NAMALWA (cell line): ENCODE measurements at places on chromosomes 1 and 21.
A peak's percentile ranks its signal among the peaks of the same experiment; 100 is the strongest.

- DNase-seq = no peak
Observed at GRCh38 chr1:12052008-12052573, 11.0 kb upstream of the TNFRSF8 start.

GRCh38 chr1:200740571-200741208, 2.0 kb downstream of the CAMSAP2 start:
- DNase-seq = no peak

DNA sequence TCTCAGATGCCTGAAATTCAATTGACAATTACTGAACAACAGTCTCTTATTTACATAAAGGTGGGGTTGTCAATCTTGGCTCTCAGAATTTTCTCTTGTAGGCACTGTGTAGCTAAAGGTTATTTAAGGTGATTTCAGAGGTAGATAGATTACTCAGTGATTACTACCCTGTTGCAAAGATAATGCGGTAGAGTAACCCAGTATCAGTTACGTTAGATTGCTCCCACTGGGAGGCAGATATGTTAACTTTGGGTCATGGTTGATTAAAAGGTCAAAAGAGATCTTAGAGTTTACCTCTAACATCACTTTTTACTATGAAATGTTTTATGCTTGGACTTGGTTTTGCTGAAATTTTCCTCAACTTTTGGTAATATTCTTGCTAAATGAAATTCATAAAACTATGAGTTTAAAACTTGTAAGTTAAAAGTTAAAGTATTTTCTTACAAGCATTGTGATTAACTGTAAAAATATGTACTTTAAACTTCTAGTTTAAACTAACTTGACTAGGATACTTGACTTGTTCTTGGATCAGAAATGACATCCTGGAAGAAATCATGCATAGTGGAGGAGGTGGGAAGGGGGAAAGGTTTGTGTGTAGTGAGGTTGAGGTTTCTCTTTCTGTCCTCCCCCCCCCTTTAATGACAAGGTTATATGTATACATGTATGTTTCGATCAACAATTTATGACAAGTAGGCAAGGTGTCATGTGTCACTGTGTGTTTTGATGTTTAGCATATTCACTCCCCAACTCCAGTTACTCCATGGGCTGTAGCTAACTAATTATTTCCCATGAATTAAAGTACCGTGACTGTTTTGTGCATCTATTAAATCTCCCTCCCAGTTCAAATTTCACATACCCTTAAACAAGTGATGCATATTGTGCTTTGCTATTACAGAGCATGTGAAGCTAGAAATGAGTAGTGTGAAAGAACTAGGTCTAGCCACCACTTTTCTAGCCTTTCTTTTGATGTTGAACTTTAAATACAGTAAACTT, 2.9 kb downstream of the LAMC1 start:
- peak; percentile 55 for DNase-seq

DNA sequence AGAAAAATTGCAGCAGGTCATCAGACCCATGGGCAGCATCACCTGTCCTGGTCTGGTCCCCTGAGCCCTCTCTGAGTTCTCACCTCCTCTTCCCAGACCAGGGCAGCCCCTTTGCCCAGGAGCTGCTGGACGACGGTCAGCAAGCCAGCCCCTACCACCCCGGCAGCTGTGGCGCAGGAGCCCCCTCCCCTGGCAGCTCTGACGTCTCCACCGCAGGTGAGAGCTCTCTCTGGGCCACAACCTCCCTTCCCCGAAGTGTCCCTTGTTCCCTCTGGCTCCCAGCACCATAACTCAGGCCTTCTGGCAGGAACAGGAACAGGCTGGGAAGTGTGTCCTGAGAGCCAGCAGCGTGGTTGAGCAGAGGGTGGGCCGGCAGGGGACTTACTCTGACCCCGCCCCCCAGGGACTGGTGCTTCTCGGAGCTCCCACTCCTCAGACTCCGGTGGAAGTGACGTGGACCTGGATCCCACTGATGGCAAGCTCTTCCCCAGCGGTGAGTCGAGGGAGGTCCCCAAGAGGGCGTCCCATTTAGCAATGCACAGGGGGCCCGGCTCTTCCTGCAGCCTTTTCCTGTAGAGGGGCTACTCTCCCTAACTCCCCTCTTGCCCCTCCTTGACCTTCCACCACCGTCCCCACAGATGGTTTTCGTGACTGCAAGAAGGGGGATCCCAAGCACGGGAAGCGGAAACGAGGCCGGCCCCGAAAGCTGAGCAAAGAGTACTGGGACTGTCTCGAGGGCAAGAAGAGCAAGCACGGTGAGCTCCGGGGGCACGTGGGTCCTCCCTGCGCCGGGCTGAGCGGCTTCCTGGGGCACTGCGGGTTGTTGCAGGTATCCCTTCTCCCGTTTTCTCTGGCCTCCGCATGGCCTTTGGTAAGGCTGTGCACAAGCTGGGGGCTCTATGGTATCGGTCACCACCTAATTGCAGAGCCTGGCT, 2.4 kb downstream of the ELF3 start:
- DNase-seq = no peak

DNA sequence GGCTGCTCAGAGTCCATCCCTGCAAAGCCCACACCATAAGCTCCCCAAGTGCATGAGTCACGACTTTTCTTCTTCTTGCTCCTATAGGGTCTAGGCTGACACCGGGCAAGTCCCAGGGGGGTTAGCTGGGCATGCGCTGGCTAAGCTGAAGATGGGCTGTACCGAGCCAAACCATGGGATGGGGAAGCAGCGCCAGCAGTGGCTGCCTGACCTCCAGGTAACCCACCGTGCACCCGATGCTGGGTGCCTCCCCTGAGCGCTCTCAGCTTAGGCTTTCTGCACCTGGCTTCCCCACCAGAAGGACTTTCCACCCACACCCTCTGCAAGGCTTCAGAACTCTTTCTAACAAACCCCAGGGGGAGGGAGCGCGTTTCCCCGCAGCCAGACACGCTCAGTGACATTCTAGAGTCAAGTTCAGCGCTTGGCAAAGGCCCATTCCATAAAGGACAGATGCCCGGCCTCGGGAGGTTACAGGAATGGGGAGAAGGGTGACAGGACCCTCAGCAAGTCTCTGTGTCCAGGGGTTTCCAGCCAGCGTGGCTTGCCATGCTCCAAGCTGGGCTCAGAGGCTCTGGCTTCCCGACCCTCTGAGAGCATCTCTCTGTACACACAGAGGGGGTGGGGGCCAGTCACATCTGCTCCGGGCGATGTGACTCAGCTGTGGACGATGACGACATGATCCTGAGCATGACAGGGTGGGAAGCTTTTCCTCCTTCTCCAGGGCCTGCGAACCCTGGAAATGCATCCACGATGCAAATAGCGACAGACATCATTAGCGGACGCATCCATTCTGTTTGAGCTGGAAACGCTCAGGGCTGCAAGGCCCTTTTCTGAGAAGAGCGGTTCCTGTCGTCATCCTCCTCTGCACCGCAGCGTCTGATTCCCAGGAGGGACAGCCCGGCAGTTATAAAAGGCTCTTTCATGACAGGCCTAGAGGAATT, 107.8 kb downstream of the SIK1 start:
- peak; percentile 31 for DNase-seq

- DNase-seq = no peak
Observed at GRCh38 chr21:31803039-31804007, 69.5 kb upstream of the HUNK start.

GRCh38 chr1:241939798-241940197, 17.8 kb upstream of the BECN2 start:
- DNase-seq = no peak

- DNase-seq = no peak
Observed at GRCh38 chr1:119794230-119794875, 16.9 kb downstream of the REG4 start.

GRCh38 chr1:171645553-171646248, 6.8 kb downstream of the MYOC start:
- no peak for DNase-seq

DNA sequence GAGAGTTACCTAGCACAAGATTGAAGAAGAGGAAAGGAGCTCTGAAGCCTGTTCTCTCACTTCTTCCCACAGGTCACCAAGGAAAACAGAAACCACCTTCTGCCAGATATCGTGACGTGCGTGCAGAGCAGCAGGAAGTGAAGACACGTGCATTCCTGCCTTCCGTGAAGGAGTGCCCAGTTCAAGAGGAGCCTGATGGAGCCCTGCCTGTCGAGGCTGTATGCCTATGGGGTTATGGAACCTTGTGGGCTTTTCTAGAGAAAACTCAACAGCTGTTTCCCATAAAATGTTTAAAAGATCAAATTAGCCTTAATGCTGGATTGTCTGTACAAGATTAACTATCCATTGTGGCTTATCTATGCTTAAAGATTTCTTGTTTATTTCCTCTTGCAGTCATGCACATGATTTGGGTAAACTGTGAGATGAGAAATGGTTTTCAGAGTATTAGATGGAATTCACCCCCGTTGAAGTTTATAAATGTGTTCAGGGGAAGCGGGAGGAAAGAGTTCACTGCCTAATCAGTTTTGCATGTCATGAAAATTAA, 27.8 kb downstream of the NTPCR start:
- DNase-seq = no peak

DNA sequence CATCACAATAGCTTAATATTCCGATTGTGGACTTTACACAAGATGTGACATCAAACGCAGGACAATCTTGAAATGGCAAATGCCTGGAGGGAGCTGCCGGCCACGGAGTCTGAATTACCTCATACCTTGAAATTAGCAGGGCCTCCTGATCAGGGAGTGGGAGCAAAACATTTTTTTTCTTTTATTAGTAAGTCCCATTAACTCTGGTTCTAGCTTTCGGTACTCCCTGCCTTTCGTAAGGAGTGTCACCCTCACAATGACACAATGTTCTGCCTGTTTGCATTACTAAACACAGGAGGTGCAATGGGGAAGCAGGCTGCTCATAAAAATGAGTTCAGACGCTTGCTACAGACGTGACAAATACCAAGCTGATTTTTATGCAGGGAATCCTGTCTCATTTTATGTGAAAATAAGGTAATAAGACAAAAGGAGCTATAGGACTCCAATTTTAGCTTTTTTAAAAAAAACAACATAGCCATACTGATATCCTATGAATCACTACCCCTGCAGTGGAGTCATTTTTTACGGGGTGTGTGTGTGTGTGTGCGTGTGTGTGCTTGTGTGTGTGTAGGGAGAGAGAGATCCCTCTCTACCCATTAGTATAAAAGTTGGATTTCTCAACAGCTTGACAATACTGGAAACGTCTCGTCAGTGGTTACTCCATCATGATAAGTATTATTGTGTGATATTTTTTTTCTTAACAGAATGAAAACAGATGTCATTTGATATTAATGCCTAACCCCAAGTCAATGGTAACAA, 205.1 kb upstream of the RUNX1 start:
- DNase-seq = no peak

GRCh38 chr1:53643041-53643880, 95.7 kb downstream of the GLIS1 start:
- no peak for DNase-seq

GRCh38 chr1:50559421-50559820, 136.2 kb upstream of the DMRTA2 start:
- DNase-seq = no peak

DNA sequence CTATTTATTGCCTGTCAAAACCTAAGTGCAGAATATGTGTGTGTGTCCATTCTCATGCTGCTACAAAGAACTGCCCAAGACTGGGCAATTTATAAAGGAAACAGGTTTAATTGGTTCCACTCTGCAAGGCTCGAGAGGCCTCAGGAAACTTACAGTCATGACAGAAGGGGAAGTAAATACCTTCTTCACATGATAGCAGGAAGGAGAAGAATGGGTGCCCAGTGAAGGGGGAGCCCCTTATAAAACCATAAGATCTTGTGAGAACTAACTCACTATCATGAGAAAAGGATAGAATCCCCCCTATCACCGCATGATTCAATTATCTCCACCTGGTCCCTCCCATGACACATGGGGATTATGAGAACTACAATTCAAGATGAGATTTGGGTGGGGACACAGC, 300.7 kb upstream of the SNX7 start:
- DNase-seq = no peak

DNA sequence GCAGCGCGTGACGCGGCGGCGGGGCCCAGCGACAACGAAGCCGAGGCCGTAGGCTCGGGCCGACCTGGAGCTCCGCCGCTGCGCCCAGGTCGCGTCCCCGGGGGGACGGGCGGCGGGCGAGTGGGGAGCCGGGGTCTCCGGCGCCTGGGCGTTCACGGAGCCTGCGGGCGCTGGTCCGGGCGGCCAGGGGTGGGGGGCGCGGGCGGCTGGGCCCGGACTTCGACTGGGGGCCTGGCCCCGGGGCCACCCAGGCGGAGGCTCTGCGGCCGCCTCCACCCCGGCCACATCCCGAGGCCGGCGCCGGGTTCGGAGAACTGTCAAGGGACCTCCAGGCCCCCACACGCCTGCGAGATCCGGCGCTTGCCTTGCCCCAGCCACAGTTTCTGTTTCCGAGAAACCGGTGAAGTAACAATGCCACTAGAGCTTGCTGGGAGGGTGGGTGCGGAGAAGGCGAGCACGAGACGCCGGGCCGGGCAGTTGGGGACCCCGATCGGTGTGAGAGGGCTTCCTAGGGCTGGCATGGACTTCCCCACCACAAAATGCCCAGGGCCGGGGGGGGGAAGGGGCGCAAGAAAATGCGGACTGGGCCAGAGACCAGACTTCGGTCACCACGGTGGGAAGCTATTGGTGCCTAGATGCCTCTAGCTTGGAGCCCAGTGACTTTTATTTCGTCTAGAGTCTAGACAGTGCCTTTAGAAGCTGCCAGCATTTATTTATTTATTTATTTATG, 501 bp downstream of the FBXO6 start:
- DNase-seq = no peak

DNA sequence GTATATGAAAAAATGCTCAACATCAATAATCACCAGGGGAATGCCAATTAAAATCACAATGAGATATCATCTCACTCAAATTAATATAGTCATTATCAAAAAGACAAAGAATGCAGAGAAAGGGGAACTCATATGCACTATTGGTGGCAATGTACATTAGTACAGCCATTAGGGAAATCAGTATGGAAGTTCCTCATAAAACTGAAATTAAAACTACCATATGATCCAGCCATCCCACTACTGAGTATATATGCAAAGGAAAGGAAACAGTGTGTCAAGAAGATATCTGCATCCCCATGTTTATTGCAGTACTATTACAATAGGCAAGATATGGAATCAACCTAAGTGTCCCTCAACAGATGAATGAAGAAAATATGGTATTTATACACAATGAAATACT, 32.1 kb upstream of the TEKT2 start:
- no peak for DNase-seq

DNA sequence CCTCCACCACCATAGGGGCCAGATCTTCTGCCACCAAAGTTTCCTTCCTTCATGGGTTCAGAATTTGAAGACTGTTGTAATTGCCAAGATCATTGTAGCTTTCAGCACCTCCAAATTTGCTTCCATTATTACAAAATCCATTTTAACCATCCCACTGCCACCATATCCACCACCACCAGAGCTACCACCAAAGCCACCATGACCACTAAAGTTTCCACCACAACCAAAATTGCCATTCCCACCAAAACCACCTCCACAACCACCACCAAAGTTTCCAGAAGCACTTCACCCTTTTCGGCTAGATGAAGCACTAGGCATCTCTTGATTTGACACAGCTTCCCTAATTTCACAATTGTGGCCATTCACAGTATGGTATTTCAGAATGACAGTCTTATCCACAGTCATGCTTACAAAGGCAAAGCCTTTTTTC, 45.2 kb downstream of the SLC30A7 start:
- DNase-seq = no peak

DNA sequence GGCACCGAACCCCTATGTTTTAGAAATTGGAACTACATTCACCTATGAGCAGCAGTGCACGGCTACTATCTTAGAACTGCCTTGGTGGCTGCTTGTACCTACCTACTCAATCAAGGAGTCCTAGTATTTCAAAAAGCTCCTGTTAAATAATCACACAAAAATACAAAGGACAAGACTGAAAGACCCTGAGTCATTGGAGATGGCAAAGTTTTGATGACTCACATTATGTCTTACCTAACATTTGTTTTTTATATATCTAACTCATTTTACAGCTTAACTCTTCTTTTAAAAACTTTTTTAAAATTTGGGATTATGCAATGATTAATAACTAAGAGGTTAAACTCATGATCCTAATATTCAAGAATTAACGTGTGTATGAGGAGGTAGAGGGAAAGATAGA, 1206.0 kb upstream of the TMPRSS15 start:
- no peak for DNase-seq
